Activated CD4-positive, alpha-beta T cell treated with anti-CD3 and anti-CD28 coated beads for 1 hour (primary cell): ENCODE measurements at places on chromosomes 3 and 15.

GRCh38 chr3:141969711-141970110 is 93.3 kb downstream of the ATP1B3 start:
- no peak for DNase-seq

DNA sequence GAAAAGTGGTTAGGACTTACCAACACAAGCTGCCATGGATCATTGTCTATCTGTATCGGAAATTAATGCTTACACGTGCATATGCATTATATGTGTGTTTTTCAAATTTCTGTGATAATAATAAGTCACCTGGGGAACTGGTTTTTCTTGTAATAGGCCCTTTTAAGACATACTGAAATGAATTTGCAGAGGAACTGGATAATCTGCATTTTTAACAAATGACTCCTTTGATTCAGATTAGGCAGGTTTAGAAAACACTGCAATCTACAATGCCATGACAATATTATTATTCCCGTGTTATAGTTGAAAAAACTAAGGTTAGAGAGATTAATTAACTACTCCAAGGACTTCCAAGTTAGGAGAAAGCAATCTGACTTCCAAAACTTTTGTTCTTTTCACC is 23.4 kb downstream of the STRIT1 start:
- DNase-seq: no peak

- no peak for DNase-seq
Measured at GRCh38 chr15:45583731-45584639, 3.2 kb upstream of the BLOC1S6 start.

DNA sequence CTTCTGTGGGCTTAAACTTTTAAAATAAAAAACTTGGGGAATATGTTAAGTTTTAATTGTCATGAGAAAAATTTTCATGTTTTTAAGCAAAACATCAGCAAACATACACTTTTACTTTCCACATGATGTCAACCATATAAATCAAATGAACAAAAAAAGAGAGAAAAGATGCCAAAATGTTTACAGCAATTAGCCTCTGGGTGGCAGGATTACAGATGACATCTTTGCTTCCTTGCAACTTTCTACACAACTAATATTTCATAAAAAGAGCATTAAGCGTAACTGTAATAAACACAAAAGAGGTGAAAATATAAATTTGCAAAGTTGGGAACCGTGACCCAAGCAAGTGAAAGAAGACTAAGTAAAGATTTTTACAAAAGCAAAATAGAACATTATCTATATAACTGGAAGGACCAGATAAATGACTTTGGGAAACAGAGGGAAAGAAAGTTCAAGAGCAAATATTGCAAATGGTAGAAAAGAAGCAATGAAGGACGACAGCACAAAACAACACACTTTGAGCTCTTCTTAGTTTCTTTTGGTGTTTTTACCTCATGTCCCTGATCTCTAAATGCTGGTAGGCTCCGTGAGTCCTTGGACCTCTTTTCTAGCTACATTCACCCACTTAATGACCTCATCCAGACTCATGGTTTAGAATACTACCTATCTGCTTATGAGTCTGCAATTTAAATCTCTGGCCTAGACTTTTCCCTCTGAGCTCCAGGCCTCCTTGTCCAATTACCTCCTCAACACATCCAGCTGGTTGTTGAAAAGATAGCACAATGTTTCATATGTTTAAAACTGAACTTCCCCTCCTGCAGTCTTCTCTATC is 9.4 kb downstream of the TP53BP1 start:
- no peak for DNase-seq

DNA sequence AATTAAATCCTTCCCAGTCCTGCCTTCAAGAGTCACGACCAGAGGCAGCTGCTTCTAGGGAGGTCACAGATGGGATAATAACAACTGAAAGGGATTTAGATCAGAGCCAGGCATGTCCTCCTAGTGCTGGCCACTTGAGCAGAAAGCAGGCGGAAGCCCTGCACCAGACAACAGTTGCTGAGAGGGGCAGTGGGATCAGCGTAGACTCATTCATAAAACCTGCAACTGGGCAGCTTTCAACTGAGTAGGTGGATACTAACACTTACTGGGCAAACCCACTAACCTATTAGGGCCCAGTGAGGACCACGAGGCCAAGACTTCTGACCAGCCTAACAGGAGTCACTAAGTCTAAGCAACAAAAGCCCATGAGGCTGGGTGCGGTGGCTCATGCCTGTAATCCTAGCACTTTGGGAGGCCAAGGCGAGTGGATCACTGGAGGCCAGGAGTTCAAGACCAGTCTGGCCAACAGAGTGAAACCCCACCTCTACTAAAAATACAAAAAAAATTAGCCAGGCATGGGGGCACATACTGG is 67.0 kb downstream of the DAPK2 start:
- no peak for DNase-seq

GRCh38 chr3:14837878-14838258 is 19.1 kb downstream of the FGD5 start:
- no peak for DNase-seq

DNA sequence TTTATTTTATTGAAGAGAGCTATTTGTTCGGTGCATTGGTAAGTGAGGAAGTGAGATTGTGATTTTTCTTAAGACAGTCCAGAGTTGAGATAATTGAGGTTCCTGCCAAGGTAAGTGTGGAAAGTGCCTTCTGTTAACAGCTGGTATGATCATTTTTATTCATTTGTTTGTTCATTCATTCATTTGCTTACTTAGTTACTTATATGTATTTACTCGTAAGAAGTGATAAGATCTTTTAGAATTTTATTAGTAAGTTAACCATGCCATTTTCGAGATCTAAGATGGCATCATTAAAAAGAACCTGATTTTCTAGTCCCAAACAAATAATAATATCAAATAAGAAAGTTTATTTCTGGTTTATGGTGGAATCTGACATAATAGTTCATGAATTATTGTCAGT is 150.0 kb downstream of the GHSR start:
- DNase-seq: no peak

DNA sequence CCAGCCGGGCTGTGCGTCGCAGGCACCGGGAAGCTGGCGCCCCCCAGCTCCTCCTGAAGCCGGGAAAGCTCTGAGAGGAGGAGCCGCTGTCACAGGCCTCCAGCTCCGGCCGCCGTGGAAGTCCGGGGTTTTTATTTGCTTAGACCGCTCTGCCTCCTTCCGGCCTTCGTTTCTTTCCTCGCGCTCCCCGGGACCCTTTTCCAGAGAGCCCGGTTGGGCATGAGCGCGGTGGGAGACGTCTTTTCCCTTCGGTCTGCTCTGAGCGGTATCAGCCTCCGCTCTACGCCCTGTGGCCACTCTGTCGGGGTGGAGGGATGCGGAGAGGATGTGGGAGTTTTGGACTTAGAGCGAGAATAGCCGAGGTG is 559 bp downstream of the SENP5 start:
- DNase-seq: no peak

DNA sequence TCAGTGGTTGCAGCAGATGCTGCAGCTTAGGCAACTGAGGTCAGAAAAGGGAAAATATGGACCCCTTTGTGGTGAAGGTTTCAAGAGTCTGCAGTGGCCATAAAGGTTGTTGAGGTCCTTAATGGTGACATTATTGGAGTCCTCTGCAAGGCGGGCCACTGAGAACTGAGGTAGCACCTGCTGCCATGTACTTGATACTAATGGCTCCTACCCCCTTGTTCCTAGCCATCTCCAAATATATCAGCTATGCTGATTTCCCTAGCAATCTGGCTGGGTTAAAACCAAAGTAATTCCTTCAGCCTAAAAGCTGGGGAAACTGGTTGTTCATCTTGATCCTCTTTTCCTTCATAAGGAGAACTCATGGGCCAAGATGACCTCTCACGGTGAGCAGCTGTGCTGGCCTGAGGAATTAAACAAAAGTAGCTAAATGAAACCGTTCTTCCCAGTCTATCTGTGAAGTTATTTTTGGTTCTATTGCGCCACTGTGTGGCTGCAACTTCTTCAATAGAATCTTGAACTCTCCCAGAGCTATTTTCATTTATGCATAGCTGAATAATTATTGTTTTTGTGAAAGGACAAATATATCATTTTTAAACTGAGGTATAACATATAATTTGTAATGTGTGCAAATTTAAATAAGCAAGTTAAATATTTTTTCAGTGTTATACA is 76.1 kb upstream of the PLSCR4 start:
- DNase-seq: no peak

DNA sequence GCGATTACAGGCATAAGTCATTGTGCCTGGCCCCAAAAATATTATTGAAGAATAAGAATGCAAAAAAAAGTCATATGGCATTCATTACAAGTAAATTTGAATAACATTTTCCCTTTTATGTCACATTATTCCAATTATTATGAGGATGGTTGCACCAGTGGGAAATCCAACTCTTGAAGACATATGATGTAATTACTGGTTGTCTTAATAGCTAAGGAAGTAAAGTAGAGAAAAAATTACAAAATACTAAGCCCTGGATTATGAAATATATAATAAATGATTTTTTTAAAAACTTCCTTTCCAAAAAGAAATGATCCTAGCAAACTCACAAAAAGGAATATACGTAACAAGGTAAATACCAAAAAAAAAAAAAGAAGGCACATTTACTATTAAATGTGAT is 98.9 kb downstream of the FMN1 start:
- no peak for DNase-seq

DNA sequence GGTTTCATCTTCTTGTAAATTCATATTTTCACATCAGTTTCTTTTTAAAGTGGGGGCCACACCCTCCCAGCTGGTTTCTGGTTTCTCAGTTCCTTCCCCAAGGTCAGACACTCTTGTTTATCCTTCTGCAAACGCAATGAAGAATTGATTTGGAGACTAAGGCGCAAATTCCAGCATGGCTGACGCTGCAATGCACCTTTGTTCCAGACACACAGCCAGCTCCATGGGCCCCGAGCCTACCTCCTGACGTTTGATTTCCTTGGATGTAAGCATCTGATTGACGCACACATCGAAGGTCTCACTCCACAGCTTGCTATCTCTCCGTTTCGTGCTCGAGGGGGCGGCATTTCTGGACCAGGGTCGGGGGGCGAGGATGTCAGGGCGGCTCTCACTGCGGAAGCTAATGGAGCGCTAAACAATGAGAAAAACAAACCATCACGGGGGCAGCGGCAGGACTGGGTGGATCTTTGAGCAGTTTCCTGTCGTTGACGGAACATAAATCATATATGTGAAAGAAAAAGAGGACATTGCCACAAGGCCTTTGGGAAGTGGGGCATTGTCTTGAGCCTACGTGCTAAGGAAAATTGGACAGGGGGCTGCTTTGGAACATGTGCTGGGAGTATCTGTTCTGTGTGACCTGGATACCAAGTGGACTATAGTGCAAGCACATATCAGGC is 46.9 kb downstream of the ARHGEF3 start:
- no peak for DNase-seq

- DNase-seq: no peak
Measured at GRCh38 chr3:184380627-184381260, 890 bp downstream of the CHRD start.

DNA sequence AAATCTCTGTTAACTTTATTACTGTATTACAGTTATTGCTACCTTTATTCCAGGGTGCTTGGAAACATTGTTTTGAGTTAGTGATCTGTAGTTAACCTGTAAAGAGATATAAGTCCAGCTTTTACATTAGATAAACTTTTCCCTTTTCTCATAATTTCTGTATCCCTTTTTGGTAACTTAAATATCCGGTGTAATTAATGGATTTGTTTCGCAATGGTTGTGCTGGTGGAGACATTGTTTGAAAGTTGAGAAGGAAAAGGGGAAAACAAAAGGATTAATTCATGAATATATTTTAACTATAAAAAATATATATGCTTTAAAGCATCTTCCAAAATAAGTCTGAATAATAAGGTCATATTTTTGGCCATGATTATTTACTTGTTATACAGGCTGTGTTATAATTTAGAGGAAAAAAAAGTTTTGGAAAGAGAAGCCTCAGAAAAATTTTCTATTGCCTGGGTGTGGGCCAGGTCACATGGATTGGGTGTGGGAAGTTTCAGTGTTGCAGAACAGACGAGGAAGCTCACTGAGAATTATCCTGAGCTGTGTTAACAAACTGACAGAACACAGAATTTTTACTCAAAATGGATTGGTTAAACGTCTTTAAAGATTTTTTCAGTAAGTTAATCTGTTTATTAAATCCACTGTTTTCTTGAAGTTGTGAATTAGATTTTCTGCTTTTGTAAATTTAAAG is 27.7 kb upstream of the IL20RB start:
- DNase-seq: no peak

- DNase-seq: no peak
Measured at GRCh38 chr3:24507776-24508422, 13.2 kb upstream of the THRB start.

DNA sequence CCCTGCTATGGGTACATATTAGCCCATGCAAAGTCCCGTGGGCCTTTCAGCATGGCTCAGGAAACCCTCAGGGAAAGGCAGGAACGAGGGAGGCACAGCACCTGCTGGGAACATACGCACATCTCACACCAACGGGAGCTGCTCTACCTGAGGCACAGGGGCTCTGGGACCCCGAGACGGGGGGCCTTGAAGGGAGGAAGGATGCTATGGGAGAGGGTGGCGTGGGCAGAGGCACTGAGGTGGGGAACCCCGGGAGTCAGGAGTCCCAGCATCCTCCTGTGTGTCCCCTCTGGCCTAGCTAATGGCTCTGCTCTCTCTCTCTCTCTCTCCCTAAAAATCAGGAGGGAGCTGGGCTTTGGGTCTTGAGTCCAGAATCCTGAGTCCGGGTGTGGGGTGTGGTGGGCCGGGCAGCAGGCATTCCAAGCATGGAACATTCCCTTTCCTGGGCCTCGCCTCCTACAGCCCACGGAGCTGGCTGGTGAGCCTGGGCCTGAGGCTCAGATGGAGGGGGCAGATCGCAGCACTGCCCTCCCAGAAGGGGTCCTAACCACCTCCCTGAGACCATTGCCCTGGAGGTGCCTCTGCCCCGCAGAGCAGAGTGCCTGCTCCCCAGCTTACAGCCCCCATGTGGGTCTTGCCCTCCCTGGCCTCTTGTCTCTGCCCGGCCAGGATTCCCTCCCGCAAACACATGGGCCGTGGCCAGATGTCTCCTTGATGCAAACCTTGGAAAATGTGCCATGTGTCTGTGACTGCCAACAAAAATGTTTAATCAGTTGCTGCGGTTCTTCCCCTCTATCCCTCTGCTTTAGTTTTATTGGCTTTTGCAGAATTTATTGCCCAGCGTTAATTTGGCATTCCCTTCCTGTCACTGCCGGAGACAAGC is 101.6 kb downstream of the TMEM266 start:
- no peak for DNase-seq

GRCh38 chr15:71761649-71762048 is 48.7 kb upstream of the NR2E3 start:
- DNase-seq: no peak

DNA sequence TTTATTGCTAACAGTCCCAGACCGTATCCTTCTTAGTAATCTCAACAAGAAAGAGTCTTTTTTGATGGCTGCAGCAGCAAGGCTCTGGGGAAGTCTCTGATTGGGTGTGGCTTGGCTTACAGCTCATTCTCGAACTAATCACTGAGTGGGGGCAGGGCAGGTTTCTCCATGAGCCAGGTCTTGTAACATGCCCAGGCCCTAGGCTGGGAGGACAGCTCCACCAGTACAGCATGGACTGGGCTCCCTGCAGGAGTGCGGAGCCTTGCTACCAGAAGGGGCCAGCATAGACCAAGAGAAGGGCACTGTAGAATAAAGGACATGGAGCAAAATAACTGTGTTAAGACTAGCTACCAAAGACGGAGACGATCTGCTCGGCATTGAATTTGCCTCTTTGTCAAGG is 7.2 kb downstream of the CD276 start:
- no peak for DNase-seq

- no peak for DNase-seq
Measured at GRCh38 chr15:36938764-36939163, 161.6 kb downstream of the MEIS2 start.

- no peak for DNase-seq
Measured at GRCh38 chr15:73983211-73983727, 8.8 kb downstream of the STOML1 start.

- no peak for DNase-seq
Measured at GRCh38 chr3:188633206-188633605, 479.2 kb downstream of the LPP start.
